ENCODE measurements at places on chromosomes 6 and 20.

DNA sequence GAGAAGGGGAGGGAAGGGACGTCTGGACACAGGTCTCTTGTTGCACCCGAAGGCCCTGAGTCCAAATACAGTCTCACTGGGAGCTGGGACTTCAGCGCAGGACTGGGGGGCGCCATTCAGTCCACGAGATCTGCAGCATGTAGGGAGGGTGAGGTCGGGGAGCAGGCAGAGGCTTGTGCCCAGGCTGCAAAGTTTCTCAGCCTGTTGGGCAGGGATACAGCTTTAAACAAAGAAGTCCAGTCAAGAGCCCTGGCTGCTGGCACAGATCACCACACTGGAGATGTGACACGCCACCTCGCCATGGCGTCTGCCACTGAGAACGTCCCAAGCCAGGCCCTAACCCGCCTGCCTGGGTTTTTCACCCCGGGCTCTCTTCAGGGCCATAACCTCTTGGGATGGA is 256.6 kb downstream of the DLL1 start:
- DNase-seq, result peak; percentile 26

DNA sequence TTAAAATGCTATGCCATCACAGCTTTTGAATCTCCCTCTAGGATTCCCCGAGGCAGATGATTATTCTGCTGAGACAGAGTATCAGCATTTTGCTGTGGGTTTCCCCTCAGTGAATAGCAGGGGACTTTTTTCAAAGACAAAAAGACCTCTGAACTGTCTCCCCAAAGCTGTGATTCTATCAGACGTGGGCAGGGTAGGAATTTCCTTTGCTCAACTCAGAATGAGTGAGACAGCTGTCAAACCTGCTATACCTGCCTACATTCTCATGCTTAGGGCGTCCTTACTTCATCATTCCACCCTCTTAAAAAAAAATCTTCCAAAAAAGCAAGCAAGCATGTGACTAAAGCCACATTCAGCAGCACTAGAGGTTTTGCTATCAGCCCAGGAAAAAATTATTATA is 147.6 kb upstream of the FAM83B start:
- DNase-seq, result no peak

DNA sequence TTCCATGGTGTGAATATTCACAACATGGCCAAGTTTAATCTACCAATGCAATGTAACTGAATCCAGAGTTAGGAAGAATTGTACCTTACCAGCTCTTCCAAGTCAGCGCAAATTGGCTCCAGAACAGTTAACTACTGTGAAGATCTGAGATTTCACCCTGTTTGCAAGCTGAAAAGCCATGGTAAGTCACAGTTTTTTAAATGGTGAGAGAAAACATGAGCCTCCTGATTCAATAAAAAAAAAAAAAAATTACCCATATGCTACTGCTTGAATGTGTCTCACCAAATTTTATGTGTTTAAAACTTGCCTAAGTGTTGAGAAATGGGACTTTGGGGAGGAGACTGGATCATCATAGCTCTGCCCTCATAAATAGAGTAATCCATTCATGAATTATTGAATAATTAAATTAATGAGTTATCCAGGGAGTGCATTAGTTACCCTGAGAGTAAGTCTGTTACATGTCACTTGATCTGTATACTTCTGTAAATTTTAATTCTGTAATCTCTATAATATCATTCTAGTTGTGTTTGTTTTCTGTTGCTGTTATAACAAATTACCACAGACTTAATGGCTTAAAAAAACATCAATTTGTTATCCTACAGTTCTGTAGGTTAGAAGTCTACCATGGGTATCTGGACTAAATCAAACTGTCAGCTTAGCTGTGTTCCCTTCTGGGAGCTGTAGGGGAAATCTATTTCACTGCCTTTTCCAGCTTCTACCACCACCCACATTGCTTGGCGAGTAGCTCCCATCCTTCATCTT is 1355.9 kb downstream of the GRIK2 start:
- no peak for DNase-seq

DNA sequence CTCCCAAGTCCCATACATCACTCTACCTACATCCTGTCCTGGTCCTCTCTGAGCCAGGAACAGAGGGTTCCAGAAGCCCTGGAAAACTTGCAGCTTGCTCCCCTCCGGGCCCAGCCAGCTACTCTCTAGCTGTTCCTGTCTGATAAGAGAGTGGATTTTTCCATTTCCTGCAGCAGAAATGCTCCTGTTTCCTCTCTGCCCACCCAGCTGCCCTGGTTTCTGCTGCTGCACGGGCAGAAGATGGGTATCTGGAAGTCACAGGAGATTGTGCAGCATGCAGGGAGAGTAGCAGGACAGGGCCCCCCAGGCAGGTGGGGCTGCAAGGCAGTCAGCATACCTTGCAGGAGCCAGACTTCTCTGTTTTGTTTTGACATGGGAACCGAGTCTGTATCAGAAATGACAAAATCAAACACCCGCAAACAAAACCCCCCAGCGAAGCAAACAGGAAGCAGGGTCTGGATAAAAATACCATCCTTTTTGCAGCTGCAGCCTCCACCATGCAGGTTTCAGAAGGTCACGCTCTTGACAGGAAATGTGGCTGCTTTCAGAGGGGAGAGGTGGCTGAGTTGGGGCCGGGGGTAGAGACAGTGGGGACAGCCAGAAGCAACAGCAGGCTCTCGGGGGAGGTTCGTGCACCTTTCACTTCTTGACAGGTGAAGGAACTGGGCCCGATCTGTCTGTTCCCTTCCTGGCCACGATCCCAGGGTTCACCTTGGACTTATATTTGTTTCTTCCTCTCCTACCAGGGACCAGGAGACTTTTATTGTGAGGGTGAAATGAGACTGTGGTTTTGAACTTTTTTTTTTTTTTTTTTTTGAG is 50.8 kb upstream of the FAM83D start:
- no peak for DNase-seq

- DNase-seq, result no peak
Observed at GRCh38 chr6:116217069-116217468, 36.8 kb downstream of the TSPYL4 start.

GRCh38 chr6:166450167-166450873 is 67.6 kb upstream of the MPC1 start:
- DNase-seq, result no peak

- no peak for DNase-seq
Observed at GRCh38 chr6:34671801-34672656, 24.5 kb downstream of the ILRUN start.

DNA sequence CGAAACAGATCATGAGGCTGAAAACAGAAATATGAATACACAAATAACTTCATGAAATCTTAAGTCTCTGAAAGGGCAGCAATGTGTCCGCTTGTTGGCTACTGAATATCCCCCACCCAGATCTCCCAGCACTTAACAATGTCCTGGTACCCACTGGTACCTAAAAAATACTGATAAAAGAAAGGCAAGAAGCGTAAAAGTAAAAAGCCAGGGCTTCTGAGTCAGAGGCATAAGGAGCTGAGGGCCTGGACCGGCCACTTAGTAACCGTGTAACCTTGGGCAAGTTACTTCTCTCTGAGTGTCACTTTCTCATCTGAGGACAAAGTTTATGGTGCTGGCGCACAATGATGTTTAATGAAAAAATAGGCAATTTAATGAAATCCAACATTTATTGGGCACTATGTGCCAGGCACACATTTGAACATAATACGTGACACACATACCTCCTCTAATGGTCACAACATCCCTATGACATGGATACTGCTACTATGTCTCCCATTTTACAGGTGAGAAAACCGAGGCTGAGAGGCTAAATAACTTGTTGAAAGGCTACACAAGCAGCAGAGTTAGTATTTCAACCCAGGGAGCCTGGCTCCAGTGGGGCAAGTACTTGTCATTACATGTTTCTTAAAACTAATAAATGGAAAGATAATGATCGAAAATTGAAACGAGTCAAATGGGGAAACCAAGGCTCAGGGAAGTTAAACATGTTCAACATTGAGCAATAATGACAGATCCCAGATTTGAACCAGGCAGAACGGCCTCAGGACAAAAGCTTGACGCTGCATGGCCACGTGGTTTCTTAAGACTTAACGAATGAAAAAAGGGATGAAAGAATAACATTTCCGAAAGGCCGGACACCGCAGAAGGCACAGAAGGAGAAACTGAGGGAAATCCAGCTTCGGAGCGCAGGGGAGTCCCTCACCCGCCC is 828 bp downstream of the TP53RK start:
- no peak for DNase-seq

GRCh38 chr6:131199568-131200272 is 64.5 kb downstream of the AKAP7 start:
- DNase-seq, result no peak

DNA sequence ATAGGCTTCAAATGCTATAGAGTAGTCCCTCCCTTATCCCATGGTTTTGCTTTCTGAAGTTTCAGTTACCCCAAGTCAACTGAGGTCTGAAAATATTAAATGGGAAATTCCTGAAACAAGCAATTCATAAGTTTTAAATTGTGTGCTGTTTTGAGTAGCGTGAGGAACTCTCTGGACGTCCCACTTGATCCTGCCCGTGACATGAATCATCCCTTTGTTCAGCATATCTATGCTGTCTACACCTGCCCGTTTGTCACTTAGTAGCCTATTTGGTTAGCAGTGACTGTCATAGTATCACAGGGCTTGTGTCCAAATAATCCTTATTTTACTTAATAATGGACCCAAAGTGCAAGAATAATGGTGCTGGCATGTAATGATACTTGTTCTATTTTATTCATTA is 5.0 kb downstream of the PCMT1 start:
- no peak for DNase-seq

GRCh38 chr6:36949636-36950035 is 4.9 kb upstream of the PI16 start:
- no peak for DNase-seq

DNA sequence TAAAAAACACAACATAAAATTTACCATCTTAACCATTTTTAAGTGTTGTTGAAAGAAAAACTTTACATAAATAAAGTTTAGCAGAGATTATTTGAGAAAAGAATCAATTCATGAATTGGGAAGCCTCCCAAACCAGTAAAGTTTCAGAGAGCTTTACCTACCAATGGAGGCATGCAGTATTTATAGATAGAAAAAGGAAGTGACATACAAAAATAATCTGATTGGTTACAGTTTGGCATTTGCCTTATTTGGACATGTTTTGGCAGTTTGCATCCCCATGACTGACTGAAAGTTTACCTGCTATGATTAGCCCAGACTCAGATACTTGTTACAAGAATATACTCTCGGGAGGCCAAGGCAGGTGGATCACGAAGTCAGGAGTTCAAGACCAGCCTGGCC is 3.7 kb upstream of the CMTR1 start:
- no peak for DNase-seq

DNA sequence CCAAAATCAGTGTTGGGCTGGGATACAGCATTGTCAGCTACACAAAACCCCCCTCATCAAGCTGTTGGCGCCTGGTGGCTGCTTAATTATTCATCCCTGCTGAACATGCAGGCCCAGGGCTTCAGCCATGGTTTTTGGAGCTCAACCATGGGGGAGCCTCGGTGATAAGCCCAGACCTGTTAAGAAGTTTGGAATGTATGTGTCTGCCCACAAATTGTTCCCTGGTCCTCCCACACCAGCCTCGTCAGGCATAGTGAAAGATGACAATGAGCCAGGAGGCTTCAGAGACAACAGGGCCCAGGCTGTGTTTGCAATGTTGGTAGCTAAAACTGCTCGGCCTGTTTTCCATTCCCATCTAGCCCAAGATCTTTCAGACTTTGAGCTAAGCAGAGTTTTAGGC is 34.8 kb upstream of the SIRPA start:
- no peak for DNase-seq

All from left forelimb (tissue), 1 donor.